ENCODE measurements at places on chromosomes 6 and 20. TPM values are rescaled to one million over a fixed set of nuclear protein-coding genes. Genes with fewer than 3 reads are reported as not detected.
A peak's percentile ranks its signal among the peaks of the same experiment; 100 is the strongest.

GRCh38 chr6:22214314-22214713 is 82.5 kb downstream of the PRL start:
- DNase-seq: no peak
- H3K4me1 ChIP-seq: no peaks in the 10 kb centered on the region

GRCh38 chr20:32483351-32484224 is 101.5 kb downstream of the NOL4L start:
- no peaks in the 10 kb centered on the region for H3K36me3 ChIP-seq
- DNase-seq: peak; percentile 65
- H3K4me1 ChIP-seq: no peaks in the 10 kb centered on the region
- peak overlapping the region; percentile 64 for H3K4me3 ChIP-seq
- peaks cover 33% of the 10 kb centered on the region for H3K27me3 ChIP-seq
- H3K27ac ChIP-seq: no peak overlapping the region

DNA sequence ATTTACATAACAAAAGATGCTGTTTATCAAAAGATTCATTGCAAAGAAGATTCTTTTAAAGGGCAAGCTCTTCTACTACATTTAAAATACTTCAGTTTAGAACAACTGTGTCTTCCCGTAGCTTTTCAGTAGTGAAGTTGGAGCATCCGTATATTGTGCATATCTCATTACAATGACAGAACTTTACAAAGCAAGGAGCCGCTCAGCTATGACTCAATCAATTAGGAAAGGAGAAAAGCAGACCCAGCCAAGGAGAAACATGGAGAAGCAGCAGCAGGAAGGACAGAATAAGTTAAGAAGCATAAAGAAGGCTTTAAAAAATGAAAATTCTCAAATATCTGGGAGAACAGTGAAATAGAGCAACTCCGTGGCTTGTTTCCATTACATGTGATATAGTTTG is 132.6 kb upstream of the SMLR1 start:
- H3K4me1 ChIP-seq: no peaks in the 10 kb centered on the region
- H3K27me3 ChIP-seq: no peaks in the 10 kb centered on the region
- H3K4me3 ChIP-seq: no peak overlapping the region
- H3K27ac ChIP-seq: no peak overlapping the region

Gene PGC
- total RNA-seq: not detected

Measured in SJCRH30 (cell line).